Right lobe of liver (tissue), 6 donors: ENCODE measurements at places on chromosomes 2 and 18. TPM values are rescaled to one million over a fixed set of nuclear protein-coding genes. Genes with fewer than 3 reads are reported as not detected.

Gene IL1RL2
- 2.8 TPM for total RNA-seq

GRCh38 chr2:168661863-168662256 lies 140.6 kb upstream of the NOSTRIN start:
- no peak for DNase-seq

Gene TUBA3D
- 0.42 TPM for total RNA-seq

Gene MAP2
- total RNA-seq: 2.0 TPM

Gene ANKRD44
- total RNA-seq: 9.5 TPM

DNA sequence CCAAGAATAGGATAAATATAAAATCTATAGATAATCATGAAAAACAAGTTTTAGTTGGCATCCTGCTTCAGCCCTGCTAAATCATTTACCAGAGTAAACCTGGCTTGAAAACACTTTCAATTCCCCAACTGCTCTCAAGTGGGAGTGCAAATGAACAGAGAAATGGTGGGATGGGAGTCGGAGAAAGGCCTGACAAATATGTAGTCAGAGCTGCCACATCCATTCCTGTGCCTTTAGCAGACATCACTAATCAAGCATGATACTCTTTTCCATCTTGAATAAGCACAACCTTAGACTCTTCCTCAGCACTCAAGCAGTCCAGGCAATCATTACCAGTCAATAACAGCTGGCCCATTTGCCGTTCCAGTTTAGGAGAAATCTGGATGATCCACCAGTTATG lies 101.3 kb downstream of the ANKRD44 start:
- DNase-seq: no peak

DNA sequence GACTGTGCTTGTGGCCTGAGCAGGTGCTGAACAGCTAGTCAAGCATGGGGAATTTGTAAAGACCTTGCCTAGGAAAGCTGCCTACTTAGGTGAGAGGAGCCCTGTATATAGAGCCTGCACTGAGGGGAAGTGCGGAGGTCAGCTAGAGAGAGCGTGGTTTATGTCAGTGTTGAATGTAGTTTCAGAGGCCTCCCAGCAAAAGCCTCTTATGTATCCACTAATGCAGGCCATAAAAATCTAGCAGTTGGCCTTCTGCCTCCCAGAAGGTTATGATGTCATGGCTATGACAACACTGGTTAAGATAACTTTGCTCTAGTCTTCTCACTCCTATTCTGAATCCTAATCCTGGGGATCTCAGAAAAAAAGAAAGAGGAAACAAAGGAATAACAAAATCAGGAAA lies 88.9 kb downstream of the ASXL3 start:
- DNase-seq: no peak

Gene DSEL
- total RNA-seq: 2.1 TPM

DNA sequence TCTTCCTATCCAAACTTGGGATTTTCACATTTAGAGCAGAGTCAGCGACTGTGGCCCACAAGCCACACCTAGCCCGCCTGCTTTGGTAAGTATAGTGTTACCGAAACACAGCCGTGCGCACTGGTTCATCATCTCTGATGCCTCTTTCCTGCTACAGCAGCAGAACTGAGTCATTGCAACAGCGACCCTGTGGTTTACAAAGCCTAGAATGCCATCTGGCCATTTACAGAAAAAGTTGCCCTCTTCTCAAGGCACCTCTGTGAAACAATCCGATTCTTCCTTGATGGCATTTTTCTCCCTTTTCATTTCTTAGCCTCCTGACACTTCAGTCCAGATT lies 10.7 kb upstream of the IAH1 start:
- no peak for DNase-seq

GRCh38 chr18:28059861-28060260 lies 117.1 kb downstream of the CDH2 start:
- DNase-seq: no peak

Gene HOXD12
- total RNA-seq: not detected

Gene UGT1A9
- 92.7 TPM for total RNA-seq

DNA sequence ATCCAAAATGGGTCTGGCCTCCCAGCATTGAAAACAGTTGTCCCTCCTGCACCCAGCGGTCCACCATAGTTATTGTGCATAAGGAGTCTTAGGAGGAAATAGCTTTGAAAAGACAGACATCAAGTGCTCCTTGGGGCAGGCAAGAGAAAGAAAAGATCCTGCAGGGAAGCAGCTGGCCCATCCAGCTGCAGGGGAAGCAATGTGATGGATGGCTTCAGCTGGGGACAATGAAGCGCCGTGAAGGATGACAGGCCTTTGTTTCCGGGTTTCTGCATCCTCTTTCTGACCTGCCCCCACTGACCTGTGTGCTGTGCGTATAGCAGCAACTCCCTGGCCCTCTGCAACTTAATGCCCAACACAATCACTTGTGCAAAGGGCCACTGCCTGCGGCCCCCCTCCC lies 142.9 kb upstream of the NCKAP5 start:
- no peak for DNase-seq

DNA sequence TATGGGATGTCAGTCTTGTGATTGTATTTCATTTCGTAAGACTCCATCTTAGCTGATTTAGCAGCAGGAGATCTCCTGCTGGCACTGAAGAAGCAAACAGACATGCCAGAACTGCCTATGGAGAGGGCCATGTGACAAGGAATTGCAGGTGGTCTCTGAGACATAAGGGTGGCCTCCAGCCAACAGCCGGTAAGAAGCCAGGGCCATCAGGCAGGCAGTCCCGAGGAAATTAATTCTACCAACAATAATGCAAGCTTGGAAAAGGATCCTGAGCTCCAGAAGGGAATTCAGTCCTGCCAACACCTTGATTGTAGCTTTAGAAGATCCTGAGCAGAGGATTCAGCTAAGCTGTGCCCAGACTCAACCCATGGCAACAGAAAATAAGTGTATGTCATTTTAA lies 87.1 kb upstream of the DNAJC10 start:
- no peak for DNase-seq
